Activated CD4-positive, alpha-beta memory T cell treated with anti-CD3 and anti-CD28 coated beads, Interleukin-2, amount 10 ng/mL, durations not matched to agents 7 days and 5 days (primary cell): ENCODE measurements at places on chromosomes 12 and 14. TPM values are rescaled to one million over a fixed set of nuclear protein-coding genes. Genes with fewer than 3 reads are reported as not detected.

The CCDC177 gene
- not detected for total RNA-seq

The OTX2 gene
- total RNA-seq: not detected

- H3K4me3 ChIP-seq: no peak overlapping the region
- peaks cover 7% of the 10 kb centered on the region for H3K36me3 ChIP-seq
- no peak overlapping the region for H3K27ac ChIP-seq
- H3K4me1 ChIP-seq: peaks cover 23% of the 10 kb centered on the region
- no peaks in the 10 kb centered on the region for H3K27me3 ChIP-seq
- no peak for DNase-seq
These were observed 178.8 kb downstream of the KTN1 start for GRCh38 chr14:55758796-55759195.

- H3K27me3 ChIP-seq: no peaks in the 10 kb centered on the region
- no peaks in the 10 kb centered on the region for H3K36me3 ChIP-seq
- H3K4me3 ChIP-seq: no peak overlapping the region
These were observed 244.4 kb downstream of the ZFP36L1 start for GRCh38 chr14:68548194-68549076.

The RNASE2 gene
- not detected for total RNA-seq

DNA sequence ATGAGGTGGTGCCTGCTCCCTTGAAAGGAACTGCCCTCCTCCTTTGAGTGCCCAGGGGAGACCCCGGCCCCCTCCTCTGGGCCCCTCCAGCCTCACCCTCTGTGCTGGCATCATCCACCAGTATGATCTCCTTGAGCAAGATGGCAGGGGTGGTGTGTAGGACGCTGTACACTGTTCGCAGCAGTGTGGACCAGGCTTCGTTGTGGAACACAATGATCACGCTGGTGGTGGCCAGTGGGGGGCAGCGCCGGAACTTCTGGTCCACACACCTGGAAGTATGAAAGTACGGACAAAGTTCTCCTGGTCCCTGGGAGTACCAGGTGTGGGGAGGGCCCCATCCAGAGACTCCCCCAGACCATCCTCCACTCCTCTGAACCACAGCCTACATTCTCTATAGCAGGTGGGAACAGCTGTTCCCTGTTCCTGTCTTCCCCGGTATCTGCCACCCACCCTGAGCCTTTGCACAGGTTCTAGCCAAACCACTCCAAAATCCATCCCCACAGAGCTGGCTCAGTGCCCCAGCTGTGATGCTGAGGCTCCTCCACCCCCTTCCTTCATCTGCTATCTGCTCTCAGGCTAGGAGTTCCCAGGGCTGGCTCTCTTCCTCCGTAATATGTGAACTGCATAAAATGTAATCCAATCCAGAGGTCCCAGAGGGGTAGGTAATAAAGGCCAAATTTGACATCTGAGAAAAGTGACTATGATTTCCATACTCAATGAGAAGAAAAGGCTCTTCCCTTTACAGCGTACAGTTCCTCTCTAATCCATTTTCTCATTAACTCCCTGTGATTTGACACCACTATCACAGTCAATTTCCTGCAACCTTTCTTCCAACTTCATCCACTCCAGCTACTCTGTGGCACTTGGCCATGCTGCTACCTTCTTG is 13.9 kb downstream of the GALNT6 start:
- peaks cover 25% of the 10 kb centered on the region for H3K4me1 ChIP-seq
- no peaks in the 10 kb centered on the region for H3K27me3 ChIP-seq
- DNase-seq: no peak
- no peak overlapping the region for H3K27ac ChIP-seq
- peaks cover 54% of the 10 kb centered on the region for H3K36me3 ChIP-seq
- no peak overlapping the region for H3K4me3 ChIP-seq

GRCh38 chr12:1616233-1617066 is 12.6 kb upstream of the WNT5B start:
- H3K27ac ChIP-seq: no peak overlapping the region
- H3K4me3 ChIP-seq: no peak overlapping the region
- no peak for DNase-seq
- H3K27me3 ChIP-seq: peaks cover 12% of the 10 kb centered on the region

DNA sequence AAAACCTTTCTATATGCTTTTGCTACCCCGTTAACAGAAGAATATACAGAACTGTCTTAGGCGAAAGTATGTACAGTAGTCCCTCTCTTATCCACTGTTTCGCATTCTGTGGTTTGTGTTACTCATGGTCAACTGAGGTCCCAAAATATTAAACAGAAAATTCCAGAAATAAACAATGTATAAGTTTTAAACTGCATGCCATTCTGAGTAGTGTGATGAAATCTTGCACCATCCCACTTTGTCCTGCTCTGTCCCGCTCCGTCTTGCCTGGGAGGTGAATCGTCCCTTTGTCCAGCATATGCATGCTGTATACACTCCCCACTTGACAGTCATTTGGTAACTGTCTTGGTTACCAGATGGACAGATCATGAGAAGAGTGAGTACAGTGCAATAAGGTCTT is 70.1 kb upstream of the STRN3 start:
- H3K27ac ChIP-seq: no peak overlapping the region
- DNase-seq: no peak
- peaks cover 21% of the 10 kb centered on the region for H3K36me3 ChIP-seq
- no peak overlapping the region for H3K4me3 ChIP-seq
- H3K27me3 ChIP-seq: no peaks in the 10 kb centered on the region

DNA sequence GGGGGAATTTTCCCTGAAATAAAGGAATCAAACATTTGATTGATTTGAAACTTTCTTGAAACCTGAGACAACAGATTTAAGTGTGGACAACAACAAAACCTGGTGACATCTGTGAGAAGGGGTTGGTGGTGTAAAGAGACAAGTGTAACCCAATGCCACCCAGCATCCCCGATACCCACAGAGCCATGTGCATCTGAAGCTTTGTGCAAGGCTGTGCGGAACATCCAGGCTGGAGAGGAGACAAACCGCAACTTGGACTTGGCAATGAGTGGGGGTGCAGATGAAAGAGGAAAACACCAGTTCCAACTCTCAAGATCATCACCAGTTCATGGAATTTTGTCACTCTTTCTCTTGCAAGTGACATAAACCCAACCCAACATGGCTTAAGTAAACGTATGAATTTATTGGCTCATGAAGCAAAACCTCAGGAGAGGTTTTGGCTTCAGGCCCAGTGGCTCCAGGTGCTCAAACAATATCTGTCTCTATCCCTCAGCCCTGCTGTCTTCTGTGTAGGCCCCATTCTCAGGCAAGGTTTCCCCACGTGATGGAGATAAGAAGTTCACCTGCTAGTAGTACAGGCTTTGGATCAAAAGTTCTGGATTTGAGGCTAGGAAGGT is 55.2 kb upstream of the NTF3 start:
- no peaks in the 10 kb centered on the region for H3K4me1 ChIP-seq
- no peak overlapping the region for H3K4me3 ChIP-seq
- H3K36me3 ChIP-seq: no peaks in the 10 kb centered on the region
- H3K27me3 ChIP-seq: no peaks in the 10 kb centered on the region
- DNase-seq: no peak

DNA sequence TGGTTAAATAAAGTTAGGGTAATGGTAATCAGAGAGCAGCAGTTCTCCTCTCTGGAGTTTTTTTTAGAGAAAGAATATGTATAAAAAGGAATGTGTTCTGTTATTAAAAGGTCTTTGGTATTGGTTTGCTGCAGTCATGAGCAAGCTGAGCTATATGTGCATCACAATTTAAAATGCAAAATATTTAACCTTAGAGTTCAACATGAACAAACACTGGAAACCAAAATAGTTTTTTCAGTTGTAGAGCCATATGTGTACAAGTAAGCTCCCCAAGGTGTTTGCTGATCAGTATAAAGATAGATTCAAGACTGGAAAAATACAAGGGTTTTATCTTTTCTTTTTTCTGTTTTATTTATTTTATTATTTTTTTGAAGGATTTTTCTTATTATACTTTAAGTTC is 245.0 kb downstream of the NUBPL start:
- no peaks in the 10 kb centered on the region for H3K4me1 ChIP-seq
- H3K36me3 ChIP-seq: no peaks in the 10 kb centered on the region
- DNase-seq: no peak
- H3K4me3 ChIP-seq: no peak overlapping the region
- H3K27me3 ChIP-seq: no peaks in the 10 kb centered on the region

DNA sequence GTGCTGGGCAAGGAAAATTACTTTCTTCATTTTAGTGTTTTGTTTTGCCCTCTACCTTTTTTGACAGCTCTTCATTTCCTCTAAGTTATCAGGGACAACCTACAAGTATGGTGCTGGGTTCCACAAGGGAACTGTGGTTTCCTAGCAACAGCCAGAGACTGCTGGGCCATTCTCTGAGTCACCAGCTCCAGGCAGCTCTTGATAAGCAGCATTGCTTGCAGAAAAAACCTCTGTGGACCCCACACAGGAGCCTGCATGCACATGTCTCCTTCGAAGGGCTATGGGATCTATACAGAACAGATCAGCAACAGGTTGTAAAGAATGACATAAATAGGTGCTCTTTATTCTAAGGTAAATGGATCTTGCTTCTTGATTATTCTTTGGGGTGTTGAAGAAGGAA is 81.0 kb upstream of the CCDC196 start:
- H3K27me3 ChIP-seq: no peaks in the 10 kb centered on the region
- H3K36me3 ChIP-seq: no peaks in the 10 kb centered on the region
- peaks cover 5% of the 10 kb centered on the region for H3K4me1 ChIP-seq
- no peak for DNase-seq
- no peak overlapping the region for H3K4me3 ChIP-seq

GRCh38 chr12:100171248-100171647 is 28.6 kb upstream of the BLTP3B start:
- no peaks in the 10 kb centered on the region for H3K27me3 ChIP-seq
- no peak for DNase-seq
- H3K4me3 ChIP-seq: no peak overlapping the region
- H3K27ac ChIP-seq: no peak overlapping the region
- no peaks in the 10 kb centered on the region for H3K4me1 ChIP-seq
- H3K36me3 ChIP-seq: peaks cover 21% of the 10 kb centered on the region
